ENCODE measurements at places on chromosomes 11 and 22. TPM values are rescaled to one million over a fixed set of nuclear protein-coding genes. Genes with fewer than 3 reads are reported as not detected.

DNA sequence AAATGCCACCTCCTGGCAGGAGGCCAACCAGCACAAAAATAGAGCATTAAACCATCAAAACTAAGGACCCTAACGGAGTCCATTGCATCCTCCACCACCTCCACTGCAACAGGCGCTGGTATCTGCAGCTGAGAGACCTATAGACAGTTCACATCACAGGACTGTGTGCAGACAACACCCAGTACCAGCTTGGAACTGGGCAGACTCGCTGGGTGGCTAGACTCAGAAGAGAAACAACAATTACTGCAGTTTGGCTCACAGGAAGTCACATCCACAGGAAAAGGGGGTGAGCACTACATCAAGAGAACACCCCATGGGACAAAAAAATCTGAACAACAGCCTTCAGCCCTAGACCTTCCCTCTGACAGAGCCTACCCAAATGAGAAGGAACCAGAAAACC lies 11.6 kb upstream of the TMEM45B start:
- no peak for DNase-seq

DNA sequence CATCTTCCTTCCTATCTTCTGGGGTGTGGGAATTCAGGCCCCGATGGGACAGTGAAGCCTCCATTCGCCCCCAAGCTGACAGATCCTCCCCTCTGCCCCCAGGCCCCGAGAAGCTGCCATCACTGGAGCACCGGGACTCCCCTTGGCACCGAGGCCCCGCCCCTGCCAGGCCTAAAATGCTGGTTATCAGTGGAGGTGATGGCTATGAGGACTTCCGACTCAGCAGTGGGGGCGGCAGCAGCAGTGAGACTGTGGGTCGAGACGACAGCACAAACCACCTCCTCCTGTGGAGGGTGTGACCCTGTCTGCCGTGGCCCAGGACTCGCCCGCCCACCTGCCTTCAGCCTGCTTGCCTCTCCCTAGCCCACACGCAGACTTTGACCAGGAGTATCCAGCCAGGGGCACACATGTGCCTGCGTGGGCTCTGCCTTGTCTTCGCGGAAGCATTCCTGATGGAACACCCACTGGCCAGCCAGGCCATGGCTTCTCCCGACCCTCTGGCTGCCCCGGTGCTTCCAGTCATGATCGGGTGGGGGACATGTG lies 8.6 kb upstream of the RELT start:
- DNase-seq, result no peak

- DNase-seq, result no peak
Measured at GRCh38 chr22:36765943-36766450, 9.9 kb downstream of the IFT27 start.

GRCh38 chr11:78967811-78968210 lies 393.1 kb upstream of the NARS2 start:
- DNase-seq, result no peak

DNA sequence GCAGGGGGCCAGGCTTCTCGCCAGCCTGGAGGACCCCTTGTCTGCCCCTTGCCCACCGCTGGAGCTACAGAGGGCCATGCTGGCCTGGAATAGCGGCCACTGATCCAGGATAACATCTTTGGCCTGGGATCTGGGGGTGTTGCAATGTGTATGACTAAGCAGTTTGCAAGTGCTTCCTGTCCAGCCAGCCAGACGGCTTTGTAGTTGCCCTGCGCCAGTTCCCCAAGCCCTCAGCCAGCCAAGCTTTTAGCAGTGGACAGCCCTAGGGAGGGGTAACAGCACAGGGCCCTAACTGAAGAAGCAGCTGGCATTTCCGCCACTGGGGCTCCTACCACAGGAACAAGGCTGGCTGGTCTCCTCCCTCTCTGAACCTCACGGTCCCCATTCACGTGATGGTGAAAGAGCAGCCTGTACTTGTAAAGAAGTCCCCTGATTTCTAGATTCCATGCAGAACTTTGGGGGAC lies 32.1 kb downstream of the UQCR10 start:
- peak; percentile 93 for DNase-seq

DNA sequence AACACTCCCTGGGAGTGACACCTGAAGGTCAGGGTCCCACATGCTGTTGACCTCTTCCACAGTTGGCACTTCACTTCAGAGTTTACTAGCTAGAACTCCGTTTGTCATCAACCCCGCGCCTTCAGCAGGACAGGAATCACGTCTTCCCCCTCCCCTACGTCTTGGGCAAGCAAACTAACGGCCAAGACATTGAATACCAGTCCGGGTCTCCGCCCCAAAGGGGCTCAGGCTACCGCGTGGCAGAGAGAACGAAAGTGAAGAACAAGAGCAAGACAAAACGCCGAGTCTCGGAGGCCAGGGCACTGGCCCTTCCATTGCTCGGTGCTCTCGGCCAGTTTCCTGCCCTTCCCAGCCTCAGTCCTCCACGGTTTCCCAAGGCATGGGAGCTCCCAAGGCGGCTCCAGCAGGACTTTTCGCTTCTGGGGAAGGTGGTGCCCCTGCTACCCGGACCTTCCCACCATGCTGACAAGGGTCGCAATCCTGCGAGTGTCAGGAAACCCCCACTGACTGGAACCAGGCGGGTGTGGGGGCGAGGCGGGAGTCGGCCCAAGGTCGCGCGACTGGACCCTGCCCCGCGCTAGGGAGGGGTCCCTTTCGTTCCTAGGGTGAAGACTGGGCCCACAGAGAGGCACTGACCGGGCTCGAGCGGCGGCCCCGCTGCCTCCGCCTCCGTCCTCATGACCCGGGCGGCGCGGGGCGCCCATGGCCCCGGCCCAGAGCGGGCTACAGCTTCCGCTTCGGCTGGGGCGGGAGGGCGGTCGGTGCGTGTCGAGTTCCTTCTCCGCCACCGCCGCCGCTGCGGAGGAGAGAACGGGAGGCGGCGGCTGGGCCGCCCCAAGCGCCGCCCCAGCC lies at the start of gene GUCD1:
Gene GUCD1, minus strand, starts transcription at position 826 of the 852 bp plus-strand sequence. Its CDS starts 147 bp downstream, at position 679.
- no peak for DNase-seq

- no peak for DNase-seq
Measured at GRCh38 chr11:9815486-9816136, 151.7 kb downstream of the SWAP70 start.

DNA sequence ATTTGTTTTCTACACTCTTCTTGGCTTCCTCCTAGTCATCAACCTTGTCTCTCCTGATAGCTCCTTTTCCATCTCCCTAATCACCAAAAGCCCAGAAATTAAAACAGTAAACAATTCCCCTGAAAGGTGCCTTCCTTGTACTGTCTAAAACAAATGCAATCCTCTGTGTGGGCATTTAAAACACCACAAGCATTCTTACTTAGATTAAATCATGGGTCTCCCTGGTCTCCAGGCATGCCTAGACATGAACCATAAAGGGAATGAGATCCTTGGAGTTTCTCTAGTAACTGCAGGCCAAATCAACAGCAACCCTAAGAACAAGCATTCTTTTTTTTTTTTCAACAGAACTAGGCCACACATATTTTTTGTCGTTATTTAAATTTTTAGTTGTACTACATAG lies 1.9 kb downstream of the BTG4 start:
- no peak for DNase-seq

DNA sequence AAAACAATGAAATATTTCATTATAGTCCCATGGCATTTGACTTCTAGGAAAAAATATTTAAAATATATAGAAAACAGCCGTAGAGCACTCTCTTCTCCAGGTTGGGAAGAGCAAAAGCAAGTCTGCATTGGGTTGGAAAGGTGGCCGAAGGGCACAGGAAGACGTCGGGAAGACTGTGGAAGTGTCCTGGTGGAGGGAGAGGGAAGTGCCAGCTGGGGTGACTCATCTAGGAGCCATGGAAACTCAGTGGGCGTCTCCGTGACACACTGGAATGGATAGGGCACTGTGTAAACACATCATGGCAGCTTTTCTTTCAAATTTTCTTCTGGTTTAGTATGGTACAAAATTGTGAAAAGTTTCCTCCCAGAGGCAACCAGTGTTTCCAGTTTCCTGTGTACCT lies 12.7 kb downstream of the GTPBP1 start:
- DNase-seq, result peak; percentile 75

DNA sequence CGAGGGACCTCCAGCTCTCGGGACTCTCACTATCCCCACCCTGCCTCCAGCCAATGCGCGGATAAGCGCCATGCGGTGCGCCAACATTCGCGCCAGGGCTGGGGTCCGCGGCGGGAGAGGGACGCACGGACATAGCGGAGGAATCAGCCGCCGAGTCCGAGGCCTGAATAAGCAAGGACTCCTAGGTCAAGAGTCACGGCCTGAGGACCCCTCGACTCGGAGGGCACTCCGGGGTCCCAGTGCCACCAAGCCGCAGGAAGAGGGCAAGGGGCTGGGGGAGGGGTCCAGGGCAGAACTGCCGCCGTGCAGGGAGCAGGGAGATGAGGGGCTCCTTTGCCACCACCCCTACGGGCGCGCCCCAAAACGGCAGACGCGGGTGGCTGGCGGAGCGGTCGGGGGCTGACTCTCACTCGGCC lies 552 bp downstream of the DSCAML1 start:
- DNase-seq, result no peak

The PPFIBP2 gene
- total RNA-seq, result 104 TPM

The F2 gene
- total RNA-seq, result 21.4 TPM

The OR5P2 gene
- not detected for total RNA-seq

The RASGRP2 gene
- total RNA-seq, result 17.1 TPM

The PANX1 gene
- 13.5 TPM for total RNA-seq

Measured in mucosa of gallbladder (tissue), 1 donor.